GM20000 (cell line): ENCODE measurements at places on chromosomes 5 and 9.

DNA sequence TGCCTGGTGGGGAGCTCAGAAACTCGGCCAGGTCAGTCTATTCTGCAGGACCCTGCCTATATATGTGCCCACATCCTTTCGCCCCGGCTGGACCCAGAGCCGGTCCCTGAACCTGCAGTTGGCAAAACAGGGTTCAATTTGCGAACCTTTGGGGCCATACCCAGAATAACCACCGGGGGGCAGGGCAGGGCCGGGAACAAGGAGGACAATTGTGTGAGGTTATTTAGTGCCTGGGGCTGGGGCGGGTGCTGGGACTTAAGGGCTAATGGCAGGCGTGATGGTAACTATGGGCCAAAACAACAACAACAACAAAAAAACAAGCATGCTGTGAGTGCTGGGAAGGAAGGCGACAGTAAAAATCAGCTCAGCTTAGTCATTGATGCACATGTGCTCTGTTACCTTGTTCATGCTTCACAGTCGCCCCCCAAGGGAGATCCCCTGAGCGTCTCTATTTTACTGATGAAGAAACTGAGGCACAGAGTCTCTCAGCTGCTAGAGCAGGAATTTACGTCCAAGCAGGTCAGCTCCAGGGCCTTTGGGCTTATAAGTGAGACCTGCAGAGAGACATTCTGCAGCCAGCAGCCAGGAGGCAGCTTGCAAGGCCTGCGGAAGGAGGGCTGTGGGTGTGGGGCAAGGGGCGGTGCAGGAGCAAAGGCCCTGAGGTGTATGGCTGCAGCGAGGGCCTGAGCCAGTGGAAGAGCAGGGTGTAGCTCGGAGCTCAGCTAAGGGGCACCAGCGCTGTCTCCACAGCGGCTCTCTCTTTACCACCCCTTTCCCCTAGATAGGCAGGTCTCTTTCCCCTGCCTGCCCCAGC lies 106.0 kb downstream of the PHF2 start:
- DNase-seq, result peak; percentile 81

GRCh38 chr9:131631306-131631705 lies 86.0 kb downstream of the PRRT1B start:
- DNase-seq, result no peak

DNA sequence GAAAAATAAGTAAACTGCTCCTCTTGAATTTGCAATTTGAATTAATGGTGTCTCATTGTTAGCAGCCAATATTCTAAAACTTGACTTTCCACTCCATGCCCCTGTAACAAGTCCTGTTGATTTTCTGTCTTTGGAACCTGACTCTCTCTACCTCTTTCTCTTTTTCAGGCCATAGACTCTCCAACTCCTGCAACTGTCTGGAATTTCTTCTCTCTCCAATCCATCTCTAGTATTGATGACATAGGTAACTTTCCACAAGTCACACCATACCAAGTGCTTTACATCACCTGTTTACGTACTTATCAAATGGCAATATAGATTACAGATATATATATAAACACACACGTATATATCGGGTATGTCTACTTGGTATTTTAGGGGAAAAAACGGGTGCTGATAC lies 923 bp downstream of the C5orf34 start:
- no peak for DNase-seq

DNA sequence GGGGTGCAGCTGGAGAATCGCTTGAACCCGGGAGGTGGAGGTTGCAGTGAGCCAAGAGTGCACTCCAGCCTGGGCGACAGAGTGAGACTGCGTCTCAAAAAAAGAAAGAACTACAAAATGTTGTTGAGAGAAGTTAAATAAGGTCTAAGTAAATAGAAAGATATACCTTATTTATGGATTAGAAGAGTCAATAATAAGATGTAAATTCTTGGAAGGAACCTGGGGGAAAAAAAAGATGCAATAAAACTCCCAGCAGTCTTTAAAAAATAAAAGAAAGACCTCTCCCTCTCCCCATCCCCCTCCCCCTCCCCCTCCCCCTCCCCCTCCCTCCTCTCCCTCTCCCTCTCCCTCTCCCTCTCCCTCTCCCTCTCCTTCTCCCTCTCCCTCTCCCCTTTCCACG lies 15.5 kb upstream of the FAF2 start:
- no peak for DNase-seq

DNA sequence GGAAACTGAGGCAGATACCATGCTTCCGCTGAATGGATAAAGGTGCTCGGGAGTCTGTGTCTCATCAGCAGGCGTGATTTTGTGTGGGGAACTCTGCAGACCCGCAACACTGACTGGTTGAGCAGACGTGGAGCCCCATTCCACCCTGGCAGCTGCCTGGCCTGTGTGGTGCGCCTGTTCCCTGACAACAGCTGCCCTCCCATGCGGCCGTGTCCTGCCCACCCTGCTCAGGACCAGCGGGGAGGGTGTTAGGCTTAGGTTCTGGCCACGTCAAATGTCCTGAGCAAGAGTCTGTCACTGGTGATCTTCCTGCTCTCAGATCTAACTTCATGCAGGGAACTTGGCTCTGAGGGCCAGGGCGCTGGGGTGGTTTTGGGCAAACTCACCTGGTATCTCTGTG lies 417.7 kb upstream of the IRX4 start:
- no peak for DNase-seq

GRCh38 chr9:89243296-89244061 lies 64.9 kb upstream of the SHC3 start:
- DNase-seq, result no peak

DNA sequence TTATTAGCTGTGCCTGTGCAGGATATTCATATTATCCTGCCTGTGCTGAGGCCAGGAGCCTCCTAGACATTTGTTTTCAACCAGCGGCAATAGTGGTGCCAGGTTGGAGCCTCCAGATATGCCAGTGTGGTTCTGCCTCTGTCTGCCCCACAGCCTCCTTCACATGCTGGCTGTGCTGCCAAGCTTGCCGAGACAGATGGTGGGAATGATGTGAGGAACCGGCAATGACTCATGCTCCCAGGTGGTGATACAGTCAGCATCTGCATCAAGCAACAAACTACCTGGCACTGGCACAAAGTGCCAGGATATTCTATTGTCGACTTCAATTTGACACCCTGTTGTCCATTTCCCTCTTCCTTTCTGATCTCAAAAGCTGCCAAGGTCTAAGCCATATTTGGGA lies 285.7 kb downstream of the CHSY3 start:
- DNase-seq, result no peak

DNA sequence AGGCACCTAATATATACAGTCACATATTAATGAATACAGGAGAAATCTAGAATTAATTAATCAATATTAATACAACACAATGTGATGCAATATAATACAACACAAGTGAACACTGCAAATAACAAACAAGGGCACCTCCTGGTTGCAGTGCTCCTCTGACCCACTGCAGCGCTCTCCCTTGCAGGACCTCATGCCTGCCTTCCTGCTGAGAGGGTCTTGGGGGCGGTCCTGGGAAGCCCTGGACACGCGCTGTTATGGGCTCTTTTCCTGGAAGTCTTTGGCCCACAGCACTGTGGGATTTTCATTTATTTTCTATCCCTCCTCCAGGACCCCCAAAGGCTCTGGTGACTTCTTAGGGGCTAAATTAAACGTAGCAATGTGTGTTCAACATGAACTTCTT lies 485.8 kb downstream of the IRX1 start:
- DNase-seq, result no peak

DNA sequence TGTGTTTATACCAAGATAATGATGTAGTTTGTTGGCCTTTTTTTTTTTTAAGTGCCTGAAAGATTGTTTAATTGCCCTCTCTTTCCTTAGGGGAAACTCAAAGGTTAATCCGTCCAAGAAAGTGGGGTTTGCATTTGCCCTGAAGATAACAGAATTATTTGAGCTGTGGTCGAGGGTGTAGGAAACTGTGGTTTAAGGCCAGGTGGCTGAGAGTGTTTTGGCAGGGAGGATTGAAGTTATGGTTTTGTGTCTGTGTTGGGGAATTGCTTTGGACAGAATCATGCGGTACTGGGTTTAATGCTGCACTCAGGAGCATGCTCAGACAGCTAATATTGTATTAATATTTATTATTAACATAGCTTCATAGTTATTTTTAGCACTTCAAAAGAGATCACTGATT lies 509.8 kb downstream of the EBF1 start:
- no peak for DNase-seq

DNA sequence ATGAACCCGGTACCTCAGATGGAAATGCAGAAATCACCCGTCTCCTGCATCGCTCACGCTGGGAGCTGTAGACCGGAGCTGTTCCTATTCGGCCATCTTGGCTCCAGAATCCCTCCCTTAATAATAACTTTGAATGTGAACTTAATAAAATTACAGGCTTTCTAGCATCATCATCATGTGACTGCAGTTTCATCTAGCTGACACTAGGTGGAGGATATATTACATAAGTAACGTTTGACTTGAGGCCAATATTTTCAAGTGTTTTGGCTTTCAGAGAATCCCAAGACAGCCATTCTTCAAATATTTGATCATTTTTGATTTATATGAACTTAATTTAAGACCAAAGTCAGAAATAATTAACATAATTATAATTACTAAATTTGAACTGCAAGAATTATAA lies 474.9 kb upstream of the CDH10 start:
- DNase-seq, result peak; percentile 13

DNA sequence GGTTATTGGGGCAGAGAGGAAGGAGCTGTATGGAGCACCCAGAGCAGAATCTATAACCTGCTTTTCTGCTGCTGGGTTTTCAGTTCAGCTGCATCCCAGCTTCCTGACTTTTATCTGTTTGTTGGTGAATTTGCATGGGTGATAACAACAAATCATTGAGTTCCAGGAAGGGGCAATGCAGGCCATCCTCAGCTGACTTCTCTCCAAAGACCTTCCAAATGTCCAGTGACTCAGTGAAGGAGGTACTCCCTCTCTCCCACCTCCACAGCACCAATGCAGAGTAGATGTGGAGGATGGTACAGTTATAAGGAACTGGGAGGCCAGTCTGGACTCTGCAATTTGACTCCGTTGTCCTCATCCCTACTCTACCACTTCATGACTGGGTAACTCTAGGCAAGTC lies 1.6 kb upstream of the TXN start:
- no peak for DNase-seq

- DNase-seq, result no peak
These were observed 1246.0 kb upstream of the DMAC1 start for GRCh38 chr9:9045572-9045971.

- no peak for DNase-seq
These were observed 109.7 kb upstream of the PCA3 start for GRCh38 chr9:76654575-76654974.

- DNase-seq, result no peak
These were observed 80.9 kb downstream of the GALNT10 start for GRCh38 chr5:154271466-154271865.

GRCh38 chr9:83032065-83032625 lies 30.8 kb downstream of the RASEF start:
- DNase-seq, result no peak

DNA sequence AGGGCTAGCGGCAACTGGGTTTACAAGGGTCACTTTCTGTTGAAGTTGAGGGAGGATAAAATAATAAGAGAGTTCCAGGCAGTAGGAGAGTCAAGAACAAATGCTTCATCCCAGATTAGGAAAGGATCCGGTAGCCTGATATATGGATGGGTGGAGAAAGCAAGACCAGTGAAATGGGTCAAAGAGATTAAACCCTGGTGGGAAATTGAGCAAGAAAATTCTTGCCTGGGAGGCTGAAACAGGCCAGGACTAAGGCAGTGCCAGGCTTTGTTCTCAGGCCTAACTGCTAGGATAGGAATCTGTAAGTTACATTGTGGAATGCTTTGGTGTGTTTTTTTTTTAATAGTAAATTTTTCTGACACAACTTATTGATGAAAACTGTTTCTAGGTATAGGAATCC lies 257.4 kb upstream of the RFX3 start:
- DNase-seq, result no peak

DNA sequence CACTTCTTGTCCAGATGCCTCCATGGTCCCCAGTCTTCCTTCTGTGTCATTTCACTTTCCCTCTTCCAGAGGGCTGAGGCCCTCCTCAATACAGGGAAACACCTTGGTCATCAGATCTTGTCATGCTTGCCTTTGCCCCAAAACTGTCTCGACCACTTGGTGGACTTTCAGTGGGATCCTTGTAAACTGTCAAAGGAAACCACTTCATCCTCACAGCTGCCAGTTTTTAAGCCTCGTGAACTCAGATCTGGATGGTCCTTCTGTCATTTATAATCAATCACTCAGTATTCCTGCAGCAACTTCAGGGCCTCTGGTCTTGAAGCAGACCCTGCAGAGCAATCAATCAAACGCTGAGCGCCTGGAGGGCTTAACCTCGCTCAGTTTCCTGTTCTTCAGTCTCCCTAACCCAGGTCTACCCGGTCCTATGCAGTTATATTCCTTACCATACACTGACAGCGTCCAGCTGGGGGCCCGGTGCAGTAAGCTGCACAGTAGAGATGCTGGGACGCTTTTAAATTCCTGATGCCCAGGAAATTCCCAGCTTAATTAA lies 74.6 kb downstream of the GOLPH3 start:
- no peak for DNase-seq

- no peak for DNase-seq
These were observed 389.8 kb downstream of the NR2F1-AS1 start for GRCh38 chr5:93191035-93191817.

DNA sequence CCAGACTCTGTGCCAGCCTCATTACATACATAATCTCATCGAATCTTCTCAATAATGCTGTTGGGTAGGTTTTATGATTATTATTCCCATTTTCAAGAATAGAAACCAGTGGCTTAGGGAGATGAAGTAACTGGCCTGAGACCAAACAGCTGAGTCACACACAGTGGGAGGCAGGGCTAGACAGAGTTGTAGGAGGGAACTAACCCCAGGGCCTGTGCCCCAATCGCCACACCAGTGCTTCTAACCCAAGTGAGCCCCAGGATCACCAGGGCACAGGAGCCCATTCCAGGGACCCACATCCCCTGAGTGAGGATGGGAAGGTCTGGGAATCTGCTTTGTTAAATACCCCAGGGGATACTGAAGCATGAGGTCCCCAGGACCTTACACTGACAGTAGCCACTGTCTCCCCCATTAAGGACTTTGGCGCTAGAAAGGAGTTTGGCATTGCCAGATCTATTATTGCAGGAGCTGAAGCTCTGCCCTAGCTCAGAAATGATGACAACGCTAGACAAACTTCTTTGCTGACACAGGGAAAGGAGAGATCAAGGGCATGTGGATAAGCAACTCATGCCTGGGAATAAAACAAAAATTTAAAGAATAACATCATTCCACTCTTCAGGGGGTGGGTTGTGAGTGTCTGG lies 63.8 kb upstream of the PPARGC1B start:
- no peak for DNase-seq

DNA sequence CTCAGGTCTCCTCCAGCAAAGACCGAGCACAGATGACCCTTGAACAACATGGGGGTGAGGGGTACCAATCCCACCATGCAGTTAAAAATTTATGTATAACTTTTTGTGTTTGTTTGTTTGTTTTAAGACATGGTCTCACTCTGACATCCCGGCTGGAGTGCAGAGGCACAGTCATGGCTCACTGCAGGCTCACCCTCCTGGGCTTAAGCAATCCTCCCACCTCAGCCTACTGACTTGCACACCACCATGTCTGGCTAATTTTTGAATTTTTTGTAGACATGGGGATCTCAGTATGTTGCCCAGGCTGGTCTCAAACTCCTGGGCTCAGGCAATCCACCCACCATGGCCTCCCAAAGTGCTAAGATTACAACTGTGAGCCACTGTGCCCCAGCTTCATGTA lies 231.0 kb upstream of the PIK3R1 start:
- no peak for DNase-seq
